Smooth muscle cell of the brain vasculature (primary cell): ENCODE measurements at places on chromosomes 1 and 21.

DNA sequence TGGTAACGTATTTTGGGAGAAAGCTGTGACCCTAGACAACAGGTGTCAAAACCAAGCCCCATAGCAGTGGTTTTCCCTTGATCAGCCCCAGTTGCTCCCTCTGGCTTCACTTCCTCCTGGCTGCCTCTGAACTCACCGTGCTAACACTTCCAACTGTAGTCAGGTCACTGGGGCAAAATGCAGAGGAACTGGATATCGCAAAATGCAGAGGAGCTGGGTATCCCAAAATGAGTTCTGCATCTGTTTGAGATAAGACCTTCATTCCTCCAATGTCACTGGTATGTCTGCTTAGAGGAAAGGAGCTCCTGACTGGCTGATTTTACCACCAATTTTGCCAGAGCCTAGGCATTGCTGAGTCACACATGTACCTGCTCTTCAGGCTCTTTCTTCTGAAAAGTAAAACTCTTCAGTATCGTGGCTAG lies 19.6 kb upstream of the TACSTD2 start:
- DNase-seq: no peak

GRCh38 chr1:206899717-206900116 lies 2.5 kb downstream of the IL24 start:
- no peak for DNase-seq

DNA sequence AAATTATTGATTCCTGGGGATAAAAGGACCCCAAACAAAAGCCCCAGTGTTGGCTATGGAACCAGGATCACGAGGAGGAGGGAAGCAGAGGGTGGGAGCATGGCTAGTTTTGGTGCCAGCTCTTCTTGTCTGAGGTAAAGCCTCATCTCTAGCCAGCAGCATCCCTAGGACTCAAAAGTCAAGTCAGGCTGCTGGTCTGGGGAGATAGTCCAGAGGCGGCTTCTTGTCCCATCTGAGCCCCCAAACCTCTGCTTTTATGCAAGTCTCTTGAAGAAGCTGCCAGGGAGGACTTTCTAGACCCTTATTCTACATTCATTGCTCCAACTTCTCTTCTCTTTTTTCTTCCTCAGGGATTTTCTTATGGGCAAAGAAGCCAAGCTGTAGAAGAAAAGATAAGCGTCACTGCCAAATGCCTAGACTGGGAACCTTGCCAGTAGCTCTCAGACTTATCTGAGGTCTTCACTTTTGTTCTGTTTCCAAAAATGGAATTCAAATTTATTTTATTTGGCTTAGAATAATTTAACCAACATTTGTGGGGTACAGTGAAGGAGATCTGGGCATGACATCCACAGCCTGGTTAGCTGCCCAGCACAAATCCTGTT lies 6.9 kb upstream of the ANKRD35 start:
- DNase-seq: no peak

DNA sequence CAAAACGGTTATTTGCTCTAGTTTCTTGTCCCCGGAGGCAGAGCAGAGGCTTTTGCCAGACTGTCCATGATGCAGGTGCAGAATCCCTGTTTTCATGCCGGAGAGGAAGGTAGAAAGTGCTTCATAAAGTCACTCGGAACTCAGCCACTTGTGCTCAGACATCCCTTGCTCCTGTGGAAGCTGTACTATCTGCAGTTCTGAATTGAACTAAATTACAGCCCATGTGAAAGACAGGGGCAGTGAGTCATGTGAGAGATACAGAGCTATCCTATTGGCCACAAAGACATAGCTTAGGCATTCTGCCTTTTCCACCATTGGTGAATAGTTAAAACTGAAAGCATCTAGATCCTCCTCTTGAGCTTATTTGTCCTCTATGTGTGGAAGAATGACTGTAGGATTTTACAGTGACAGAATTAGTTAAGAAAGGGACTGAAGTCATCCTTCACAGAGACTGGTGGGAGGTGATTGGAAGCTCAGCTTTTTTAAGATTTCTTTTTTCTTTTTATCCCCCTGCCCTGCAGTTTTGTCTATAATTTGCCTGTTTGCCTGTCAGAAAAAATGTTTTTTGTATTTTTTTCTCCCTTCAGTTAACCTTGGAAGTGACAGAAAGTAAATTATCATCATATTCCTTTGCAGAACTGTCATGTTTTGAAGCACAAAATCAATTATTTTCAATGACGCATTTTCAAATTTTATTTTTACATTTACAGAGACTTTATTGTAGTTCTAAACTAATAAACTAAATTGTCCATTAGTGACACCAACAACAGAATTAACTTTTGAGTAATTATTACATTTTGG lies 298.6 kb downstream of the PTPRC start:
- DNase-seq: peak; percentile 80

DNA sequence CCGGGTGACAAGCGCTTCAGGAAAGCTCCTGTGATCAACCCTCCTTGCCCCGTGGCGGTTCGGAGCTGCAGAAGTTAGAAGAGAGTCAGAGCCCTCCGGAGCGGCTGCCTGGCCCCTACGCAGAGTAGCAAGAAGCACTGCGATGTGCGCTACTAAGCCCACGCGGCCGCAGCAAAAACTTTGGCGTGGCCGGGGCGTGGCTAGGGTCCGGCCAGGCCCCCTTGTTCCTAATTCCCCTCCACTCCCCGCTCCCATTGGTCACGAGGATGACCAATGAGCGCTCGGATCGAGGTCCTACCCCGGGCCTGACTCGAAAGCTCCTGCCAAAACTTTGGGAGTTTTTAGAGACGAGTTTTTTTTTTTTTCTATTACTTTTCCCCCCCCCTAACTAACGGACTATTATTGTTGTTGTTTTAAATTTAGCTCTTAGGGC lies at the start of gene HLX:
Gene HLX, plus strand, starts transcription at position 368 of the 433 bp plus-strand sequence. CDS start 415 bp downstream, outside the sequence.
- DNase-seq: no peak

DNA sequence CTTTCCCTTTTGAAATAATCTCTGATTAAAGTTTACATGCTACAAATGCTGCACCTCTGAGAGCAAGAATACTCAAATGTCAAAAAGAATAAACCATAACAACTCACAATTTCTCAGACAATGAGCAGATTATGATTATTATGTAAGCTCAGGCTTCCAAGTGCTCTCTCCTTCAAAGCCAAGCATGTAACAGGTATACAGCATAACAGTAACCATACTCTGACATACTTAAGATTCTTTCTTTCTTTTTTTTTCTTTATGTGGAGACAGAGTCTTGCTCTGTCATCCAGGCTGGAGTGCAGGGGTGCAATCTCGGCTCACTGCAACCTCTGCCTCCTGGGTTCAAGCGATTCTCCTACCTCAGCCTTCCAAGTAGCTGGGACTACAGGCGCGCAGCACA lies 155.4 kb downstream of the EIF4G3 start:
- no peak for DNase-seq

- no peak for DNase-seq
These were observed 203.7 kb downstream of the AMY1C start for GRCh38 chr1:103953386-103953785.

DNA sequence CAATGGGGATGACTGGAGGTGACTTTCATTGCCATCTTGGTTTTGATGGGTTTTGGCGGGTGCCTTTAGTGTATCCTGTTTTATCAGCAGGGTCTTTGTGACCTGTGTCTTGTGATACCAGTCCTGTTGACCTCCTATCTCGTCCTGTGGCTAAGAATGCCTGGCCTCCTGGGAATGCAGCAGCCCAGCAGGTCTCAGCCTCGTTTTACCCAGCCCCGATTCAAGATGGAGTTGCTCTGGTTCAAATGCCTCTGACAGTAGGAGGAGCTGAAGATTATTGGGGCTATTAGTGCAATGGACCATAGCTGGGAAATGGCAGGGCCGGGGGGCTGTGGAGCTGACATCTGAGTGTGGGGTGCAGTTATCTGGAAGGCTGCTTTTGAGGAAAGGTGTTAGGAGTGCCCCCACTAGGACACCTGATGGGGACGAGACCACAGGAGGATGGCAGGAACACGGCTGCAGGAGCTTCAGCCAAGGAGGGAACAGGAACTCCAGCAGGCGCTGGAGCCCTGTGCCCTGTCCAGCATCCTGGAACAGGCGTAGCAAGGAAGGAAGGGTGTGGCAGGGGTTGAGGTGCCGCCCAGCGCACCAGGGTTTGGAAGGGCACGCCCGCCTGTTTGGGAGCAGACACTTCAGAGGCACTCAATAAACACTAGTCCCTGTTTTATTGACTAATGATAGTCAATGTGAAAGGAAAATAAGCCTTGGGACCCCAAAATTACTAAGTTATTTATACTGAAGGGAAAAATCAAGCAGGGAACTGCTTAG lies 15.3 kb upstream of the AGPAT3 start:
- no peak for DNase-seq

- DNase-seq: no peak
These were observed 15.5 kb downstream of the DHCR24 start for GRCh38 chr1:54871275-54872035.

GRCh38 chr1:25907601-25908000 lies 1.4 kb upstream of the STMN1 start:
- DNase-seq: no peak

DNA sequence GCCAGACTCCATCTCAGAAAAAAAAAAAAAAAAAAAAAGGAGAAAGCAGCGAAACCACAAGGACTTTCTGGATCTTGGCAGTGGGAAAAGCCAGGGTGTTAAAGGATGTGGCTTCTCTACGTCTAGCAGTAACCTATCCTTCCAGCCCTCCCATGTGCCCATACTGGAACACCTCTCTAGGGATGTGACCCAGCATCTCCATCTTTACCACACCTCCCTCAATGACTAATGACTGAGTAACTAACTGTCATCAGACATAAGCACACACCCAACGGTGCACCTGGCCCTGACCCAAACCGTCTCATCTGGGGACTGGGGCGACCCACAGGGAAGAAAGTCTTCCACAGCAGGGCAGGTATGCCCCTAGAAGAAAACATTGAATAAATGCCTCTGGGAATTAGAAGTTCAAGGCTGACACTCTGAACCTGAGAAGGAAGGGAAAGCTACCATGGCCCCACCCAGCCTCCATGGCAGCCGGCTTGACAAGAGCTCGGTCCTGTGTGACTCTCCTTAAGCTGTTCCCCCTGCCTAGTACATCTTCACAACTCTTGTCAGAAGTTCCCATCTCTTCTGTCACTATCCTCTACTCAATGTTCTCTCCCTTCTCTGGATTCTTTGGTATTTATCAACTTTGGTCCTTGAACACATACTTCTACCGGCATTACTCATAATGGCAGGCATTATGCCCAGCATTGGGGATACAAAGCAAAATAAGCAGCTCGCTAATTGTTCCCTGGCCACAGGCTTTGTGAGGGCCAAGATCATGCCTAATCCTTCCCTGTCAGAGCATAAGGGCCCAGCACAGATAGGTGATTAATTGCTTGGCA lies 14.8 kb upstream of the PAQR6 start:
- DNase-seq: no peak

DNA sequence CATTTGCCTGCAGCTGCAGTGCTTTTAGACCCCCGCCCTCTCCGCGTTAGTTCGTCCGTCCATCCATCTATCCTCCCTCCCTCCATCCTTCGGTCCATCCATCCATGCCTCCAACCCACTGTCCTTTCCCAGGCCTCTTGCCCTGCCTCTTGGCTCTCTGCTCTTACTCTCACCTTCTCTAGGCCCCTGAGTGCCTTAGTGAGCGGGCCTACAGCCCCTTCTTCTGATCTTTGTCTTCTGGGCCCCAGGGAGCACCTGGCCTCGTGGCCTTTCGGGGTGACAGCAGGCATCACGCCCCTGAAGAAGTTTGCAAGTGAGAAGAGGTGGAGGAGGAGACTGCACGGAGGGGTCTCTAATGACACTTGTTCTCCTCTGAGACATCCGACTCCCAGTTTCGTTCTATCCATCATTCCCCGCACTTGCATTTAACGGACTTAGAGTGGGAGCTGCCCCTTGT lies 842 bp downstream of the ATXN7L2 start:
- DNase-seq: no peak

DNA sequence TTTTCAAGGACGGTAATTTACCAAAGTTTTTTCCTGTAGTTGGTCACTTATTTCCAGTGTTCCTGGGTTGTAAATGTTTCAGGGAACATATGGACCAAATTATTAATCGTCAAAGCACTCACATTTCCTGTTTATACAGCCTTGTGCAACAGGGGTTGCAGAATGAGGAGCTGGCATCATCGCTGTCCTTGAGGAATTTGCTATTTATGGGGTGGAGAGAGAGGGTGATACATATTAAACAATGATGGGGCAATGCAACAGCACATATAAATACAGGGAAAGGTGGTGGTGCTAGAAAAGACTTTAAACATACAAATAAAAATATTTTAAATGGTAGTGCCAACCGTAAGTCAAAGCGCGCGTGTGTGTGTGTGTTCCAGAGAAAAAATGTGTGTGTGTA lies 369.8 kb downstream of the NPHP4 start:
- DNase-seq: no peak

- DNase-seq: no peak
These were observed 32.9 kb downstream of the JAK1 start for GRCh38 chr1:64933296-64934070.

- no peak for DNase-seq
These were observed 205.6 kb upstream of the GJB5 start for GRCh38 chr1:34549199-34549598.

DNA sequence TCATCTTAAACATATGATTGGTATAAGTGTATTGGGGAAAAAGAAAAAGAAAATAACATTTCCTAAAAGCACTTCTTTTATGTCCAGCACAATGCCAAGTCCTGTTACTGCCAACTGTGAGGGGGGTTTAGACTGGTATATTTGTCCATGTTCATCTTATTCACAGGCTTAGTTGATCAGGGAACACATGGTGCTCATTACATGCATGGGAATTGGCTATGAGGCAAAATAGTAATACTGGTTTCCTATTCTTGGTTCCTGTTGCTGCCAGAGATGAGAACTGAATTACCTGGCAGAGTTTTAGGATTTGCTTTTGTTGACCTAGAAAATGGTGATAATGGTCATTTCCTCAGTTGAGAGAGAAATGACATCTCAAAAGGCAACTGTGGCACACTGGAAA lies 398.8 kb downstream of the DUSP10 start:
- DNase-seq: no peak
